ENCODE measurements at places on chromosomes 2 and 18. TPM values are rescaled to one million over a fixed set of nuclear protein-coding genes. Genes with fewer than 3 reads are reported as not detected.

DNA sequence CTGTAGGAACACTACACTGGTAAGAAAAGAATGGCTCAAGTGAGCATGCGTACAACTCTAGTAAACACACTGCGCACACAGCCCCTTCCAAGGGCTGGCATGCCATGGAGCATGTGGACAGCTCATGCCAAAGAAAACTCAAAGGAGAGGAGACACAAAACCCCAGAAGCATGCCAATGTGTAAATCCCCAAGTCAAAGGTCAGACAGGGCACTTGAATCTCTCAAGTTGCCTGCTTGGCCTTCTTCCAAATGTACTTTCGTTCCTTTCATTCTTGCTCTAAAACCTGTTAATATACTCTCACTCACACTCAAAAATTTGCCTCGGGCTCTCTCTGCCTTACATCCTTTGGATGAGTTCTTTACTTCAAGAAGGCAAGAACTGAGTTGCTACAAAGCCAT, 365.3 kb downstream of the NBAS start:
- no peak for DNase-seq

DNA sequence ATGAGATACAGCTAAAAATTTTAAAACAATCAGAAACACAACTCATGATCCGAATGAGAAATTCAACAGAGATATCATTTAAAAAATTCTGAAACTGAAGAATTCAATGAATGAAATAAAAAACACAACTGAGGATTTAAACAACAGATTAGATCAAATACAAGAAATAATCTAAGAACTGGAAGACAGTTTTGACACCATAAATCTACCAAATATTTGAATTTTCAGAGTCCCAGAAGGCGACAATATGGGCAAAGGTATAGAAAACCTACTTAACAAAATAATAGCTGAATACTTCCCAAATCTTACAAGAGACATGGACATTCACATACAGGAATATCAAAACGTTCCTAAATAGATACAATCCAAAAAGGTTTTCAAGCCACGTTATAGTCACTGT, 221.9 kb downstream of the OTX1 start:
- no peak for DNase-seq

- DNase-seq = no peak
These were observed 60.1 kb downstream of the LIMS1 start for GRCh38 chr2:108594132-108594981.

GRCh38 chr2:20282916-20283592, 58.1 kb upstream of the SDC1 start:
- DNase-seq = no peak

- DNase-seq = no peak
These were observed 357.1 kb downstream of the CPS1 start for GRCh38 chr2:210913461-210913860.

DNA sequence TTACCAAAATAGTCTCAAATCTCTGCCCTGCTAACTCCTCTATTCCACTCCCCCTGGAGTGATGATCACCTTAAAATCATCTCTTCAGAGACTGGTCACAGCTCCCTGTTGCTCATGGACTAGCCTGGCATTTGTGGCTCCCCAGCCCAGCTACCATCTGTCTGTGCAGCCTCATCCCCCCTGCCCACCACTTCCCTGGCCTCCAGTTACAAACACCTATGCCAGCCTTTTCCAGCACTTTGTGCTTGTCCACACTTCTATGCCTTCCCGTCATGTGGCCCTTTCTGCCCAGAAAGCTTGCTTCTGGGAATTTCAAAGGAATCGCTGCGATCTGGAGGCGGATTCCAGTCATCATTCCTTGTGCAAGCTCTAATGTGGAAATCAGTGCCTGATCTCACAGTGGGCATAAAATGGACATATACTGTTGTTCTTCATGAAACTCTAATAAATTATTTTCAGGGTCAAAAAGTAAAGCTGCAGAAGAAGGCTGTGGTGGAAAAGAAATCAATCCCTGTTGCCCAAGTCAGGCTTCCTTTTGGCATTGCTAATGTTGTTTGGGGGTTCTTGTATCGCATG, 19.4 kb downstream of the PLB1 start:
- no peak for DNase-seq

DNA sequence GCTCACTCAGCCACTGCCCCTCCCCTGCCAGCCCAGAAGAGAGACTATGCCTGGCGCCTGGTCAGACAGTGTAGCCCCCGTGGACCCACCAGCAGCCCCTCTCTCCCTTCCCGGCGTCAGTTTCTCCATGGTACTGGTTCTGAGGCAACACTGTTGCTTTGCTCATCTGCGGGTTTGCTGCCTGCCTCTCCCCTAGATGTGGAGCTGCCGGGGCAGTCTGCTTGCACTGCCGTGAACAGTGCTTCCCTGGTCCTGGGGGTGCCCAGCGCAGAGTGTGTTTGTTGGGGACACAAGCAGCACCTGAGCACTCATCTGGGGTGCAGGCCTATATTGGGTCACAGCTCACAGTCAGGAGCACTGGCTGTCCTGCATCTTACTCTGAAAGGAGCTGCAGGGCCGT, 309.9 kb downstream of the NDUFA10 start:
- no peak for DNase-seq

- no peak for DNase-seq
These were observed 182.2 kb downstream of the GLI2 start for GRCh38 chr2:120917886-120918285.

Gene SMYD1
- total RNA-seq = not detected

Gene LGALSL
- total RNA-seq = 2.1 TPM

Gene GALR1
- not detected for total RNA-seq
